ENCODE measurements at places on chromosomes 7 and 10.

- no peak for DNase-seq
These were observed 25.0 kb downstream of the CACUL1 start for GRCh38 chr10:118729641-118730258.

GRCh38 chr7:134548877-134549276 lies at the start of gene AKR1B15:
TSS of gene AKR1B15 (plus strand) at chr7:134549110. CDS start at chr7:134564620, 15,510 bp downstream.
- no peak for DNase-seq

- DNase-seq: peak; percentile 27
These were observed 5.4 kb downstream of the ATP6V1F start for GRCh38 chr7:128867842-128868623.

DNA sequence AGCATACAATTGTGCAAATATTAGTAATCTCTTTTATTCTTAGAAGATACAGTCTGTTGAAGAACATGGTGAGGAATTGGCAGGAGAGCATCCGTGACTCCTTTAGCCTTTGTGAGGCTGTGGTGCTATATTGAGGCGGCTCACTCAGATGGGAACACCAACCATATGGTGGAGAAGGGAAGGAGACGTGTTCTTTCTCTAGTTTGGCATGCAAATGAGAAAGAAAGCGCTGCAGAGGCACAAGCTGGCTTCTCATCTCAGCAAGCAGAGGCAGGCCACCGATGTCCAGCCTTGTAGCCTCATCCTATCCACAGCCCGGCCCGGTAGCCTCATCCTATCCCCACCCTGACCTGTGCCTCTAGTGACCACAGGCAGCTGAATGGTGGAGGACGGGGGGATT lies 288.3 kb downstream of the CAMK1D start:
- DNase-seq: no peak

GRCh38 chr7:39686261-39686924 lies 63.0 kb downstream of the RALA start:
- no peak for DNase-seq

- peak; percentile 26 for DNase-seq
These were observed 141.8 kb upstream of the ASAH2 start for GRCh38 chr10:50392966-50393718.

DNA sequence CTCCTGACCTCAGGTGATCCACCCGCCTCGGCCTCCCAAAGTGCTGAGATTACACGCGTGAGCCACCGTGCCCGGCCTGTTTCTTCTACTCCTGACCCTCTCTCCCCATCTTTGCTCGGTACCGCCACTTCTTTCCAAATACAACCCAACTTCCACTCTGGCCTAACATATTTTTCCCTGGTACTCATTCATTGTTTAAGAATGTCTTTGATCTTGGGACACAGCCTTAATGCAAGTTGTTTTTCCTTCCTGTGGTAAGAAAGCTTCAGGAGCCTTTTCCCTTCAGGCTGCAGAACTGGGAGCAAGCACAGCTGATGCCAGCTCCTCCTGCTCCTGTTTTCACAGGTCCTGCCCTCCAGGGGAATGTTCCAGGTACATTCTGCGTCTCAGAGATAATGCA lies 13.7 kb downstream of the CALML3 start:
- DNase-seq: peak; percentile 20

DNA sequence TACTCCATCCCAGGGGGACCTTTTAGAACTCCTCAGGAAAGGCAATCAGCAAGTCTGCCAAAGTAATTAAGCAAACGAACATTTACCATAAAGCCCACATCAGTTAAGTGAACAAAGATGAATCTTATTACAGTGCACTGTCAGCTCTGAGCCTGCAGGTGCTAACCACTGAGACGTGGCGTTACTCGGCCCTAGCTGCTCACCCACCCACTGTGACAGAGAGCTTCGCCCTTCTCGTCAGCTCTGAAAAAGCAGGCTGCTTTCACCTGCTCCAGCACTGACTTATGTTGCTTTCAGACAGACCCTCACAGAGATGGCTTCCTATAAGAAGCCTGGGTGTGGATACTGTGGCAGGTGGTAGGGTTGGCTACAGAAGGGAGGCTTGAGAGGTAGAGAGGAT lies 57.7 kb upstream of the KCNIP2 start:
- DNase-seq: no peak

GRCh38 chr7:38630720-38631673 lies at the start of gene AMPH:
TSS of gene AMPH (minus strand) at chr7:38631373. CDS start at chr7:38631351, 22 bp downstream.
- no peak for DNase-seq

DNA sequence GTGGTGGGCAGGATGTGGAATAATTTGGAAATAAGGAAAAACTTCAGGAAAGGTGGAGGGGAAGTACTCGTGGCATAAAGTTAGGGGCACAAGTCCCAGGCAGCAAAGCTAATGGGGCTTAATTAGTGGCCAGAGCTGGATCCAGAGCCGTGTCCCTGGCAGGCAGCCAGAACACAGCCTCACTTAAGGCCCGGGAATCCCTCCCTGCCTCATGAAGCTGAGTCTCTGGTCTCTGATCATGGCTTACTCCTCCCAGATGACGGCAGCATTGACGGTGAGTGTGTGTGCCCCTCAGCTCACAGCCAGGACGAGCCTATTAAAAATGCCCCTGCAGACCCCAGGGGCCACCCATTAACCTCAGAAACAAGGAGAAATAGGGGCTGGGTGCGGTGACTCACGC lies 48.2 kb upstream of the NPTX2 start:
- no peak for DNase-seq

Measured in LoVo (cell line).